ENCODE measurements at places on chromosomes 13 and 19. TPM values are rescaled to one million over a fixed set of nuclear protein-coding genes. Genes with fewer than 3 reads are reported as not detected.

ZNF773 gene
- total RNA-seq, result 8.5 TPM

VSIG10L gene
- 2.2 TPM for total RNA-seq

PDE4C gene
- 0.14 TPM for total RNA-seq

ZNF763 gene
- 0.85 TPM for total RNA-seq
